Astrocyte of the hippocampus (primary cell): ENCODE measurements at places on chromosomes 5 and 9.

GRCh38 chr5:38994324-38994927 is 79.8 kb downstream of the RICTOR start:
- peak; percentile 69 for DNase-seq

GRCh38 chr9:3521966-3522365 is 3.8 kb downstream of the RFX3 start:
- DNase-seq: no peak

DNA sequence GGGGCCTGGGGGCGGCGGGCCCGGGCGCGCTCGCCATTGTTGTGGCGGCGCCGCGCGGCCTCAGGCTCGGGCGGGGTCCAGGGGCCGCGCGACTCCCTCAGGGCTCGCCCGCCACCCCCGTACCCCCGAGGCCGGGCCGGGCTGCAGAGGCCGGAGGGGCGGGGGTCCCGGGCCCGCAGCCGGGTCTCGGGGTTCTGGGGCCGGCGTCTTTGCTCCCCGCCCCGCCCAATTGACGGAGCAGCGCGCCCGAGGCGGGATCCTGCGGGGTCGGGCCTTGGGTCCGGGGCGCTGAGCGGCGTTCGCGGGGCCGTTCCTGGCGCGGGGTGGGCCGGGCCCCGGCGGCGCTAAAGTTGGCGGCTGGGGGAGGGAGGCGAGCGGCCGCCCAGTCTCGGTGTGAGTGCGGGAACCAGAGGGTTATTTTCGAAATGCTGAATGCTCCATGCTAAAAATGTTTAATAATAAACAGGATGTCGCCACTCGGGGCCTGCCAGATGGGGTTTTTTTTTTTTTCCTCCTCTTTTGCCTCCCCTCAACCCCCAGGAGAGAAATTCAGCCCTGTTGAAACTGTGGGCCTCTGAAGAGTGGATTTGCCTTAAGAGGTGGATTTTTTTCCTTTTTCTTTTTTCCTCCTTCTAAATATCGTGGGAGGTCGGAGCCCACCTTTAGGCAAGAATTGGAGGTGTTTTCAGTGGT is 724 bp downstream of the PRRC2B start:
- DNase-seq: peak; percentile 66

GRCh38 chr5:58240322-58240721 is 219.6 kb downstream of the PLK2 start:
- peak; percentile 29 for DNase-seq

- no peak for DNase-seq
Measured at GRCh38 chr9:121608168-121608853, 43.1 kb upstream of the DAB2IP start.
